ENCODE measurements at places on chromosomes 2 and 18.

DNA sequence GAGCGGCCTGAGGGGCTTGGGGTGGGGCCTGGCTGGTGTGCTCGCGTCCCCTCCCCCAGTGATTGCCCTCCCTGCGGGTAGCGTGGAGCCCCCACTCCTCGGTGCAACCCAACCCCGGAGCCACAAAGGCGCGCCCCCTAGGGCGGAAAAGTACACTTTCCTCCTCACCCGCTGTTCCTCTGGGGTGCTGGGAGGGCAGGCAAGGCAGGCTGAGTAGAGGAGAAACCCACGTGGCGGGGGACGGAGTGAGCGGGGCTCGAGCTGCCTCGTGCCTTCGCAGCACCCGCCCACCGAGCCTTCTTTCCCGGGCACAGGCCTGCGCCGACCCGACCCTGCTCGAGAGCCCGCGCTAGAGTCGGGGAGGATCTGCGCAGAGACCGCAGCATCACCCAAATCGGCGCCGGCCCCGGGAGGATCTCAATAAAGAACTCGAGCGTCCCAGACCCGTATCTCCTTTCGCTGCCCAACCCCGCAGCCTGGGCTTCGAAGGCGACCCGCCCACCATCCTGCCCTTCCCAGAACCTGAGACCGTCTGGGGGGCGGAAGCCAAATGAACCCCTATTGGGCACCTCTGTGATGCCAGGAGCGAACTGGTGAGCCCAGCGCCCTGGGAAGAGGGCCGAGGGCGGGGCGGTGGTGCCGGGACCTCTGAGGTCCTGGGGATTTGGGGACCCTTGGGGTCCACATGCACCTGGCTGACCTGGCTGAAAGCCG, 1.5 kb downstream of the UCN start:
- no peak for DNase-seq

DNA sequence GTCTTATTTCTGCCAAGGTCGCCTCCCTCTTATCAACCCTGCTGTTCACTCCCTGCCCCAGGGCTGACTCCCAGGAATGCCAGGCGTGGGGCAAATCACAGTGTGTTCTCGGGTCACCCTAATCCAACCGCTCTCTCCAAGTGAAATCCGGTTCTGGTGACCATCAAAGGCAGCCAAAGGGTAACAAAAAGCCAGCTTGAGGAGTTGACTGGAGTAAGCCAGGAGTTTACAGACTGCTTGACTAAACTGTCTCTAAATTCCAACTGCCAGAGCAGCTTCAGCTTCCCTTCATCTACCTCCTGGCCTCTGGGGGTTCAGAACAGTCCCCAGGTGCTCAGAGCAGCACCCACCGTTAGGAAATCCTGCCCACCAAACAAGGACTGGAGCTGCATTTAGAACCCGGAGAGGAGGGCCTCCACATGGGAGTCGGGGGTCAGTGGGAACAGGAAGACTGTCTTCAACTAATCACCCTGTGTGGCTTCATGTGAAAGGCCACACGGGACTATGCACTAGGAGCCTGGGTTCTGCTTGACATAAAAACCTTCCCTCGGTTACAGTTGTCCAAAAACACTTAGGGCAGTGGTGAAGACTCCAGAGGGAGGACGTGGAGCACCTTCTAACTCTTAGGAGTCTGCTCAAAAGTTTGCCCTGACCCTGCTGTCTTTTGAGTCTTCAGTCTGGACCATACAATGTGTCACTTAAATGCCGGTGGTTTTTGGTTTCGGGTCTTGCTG, 24.2 kb upstream of the MCFD2 start:
- no peak for DNase-seq

DNA sequence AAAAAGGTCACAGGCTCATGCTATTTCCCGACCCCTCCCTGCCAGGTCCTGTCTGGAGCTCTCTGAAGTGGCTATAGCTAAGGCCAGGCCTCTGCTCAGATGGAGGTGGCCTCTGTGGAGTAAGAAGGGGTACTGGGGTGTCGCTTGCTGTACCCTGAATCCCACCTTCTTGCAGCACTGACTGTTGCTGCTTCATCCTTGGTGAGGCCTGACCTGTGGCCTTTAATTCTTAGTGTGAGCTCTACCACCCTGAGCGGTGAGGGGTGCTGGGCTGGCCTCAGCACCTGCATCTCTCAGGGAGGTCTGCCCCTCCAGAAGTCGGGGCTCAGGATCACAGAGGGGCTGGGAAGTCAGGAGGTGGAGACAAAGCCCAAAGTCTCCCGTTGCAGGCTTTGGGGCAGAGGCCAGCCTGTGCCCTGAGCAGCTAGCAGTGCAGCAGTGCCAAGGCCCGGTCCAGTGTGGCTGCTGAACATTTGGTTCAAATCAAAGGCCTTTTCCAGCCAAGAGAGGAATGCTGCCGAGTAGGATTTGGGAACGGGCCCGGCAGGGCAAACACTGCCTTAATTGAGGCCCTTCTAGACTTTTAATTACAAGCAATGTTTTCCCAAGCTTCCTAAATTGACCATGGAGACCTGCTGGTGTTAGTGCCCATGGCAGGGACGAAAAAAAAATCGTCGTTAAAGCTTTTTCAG, 133.5 kb upstream of the HAAO start:
- no peak for DNase-seq

GRCh38 chr2:45953376-45954027, 302.0 kb downstream of the PRKCE start:
- DNase-seq: no peak

- DNase-seq: no peak
Observed at GRCh38 chr2:120820953-120821279, 85.2 kb downstream of the GLI2 start.

DNA sequence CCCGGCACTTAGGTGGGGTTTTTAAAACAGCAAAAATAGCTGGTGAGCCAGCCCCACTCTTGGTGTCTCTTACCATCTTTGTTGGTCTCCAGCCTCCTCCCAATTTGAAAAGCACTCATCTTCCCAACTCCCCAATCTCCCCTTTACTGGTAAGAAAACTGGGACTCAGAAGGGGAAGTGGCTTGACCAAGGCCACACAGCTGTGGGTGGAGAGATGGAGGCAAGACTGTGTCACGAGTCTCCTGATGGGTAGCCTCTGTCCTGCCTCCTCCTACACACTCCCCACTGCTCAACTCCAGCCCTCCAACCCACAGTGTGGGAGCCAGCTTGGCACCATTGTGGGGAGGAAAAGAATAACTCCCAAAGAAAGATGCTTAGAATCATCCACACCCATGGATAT, 140.4 kb downstream of the SMAD2 start:
- DNase-seq: peak; percentile 57

All from suppressor macrophage treated with lipopolysaccharide for 1 hour (primary cell).